ENCODE measurements at places on chromosomes 2 and 18. TPM values are rescaled to one million over a fixed set of nuclear protein-coding genes. Genes with fewer than 3 reads are reported as not detected.

Gene C2orf80
- polyA plus RNA-seq: not detected

Gene KCNE4
- not detected for polyA plus RNA-seq

Gene FAM136A
- 173 TPM for polyA plus RNA-seq

GRCh38 chr2:12819103-12819475 lies 102.4 kb downstream of the TRIB2 start:
- no peak for DNase-seq
- H3K4me3 ChIP-seq: no peak overlapping the region
- no peaks in the 10 kb centered on the region for H3K27me3 ChIP-seq
- H3K27ac ChIP-seq: no peak overlapping the region

Gene HOXD8
- polyA plus RNA-seq: not detected

- DNase-seq: no peak
- no peak overlapping the region for H3K4me3 ChIP-seq
- H3K36me3 ChIP-seq: no peaks in the 10 kb centered on the region
- no peaks in the 10 kb centered on the region for H3K27me3 ChIP-seq
- H3K27ac ChIP-seq: no peak overlapping the region
Observed at GRCh38 chr2:36441816-36442215, 86.2 kb downstream of the CRIM1 start.

Gene HOXD12
- not detected for polyA plus RNA-seq

- H3K27ac ChIP-seq: 0 out of 2 replicates have a peak overlapping the region, but pooled peaks have one; percentile 17
- H3K27me3 ChIP-seq: no peaks in the 10 kb centered on the region
- H3K36me3 ChIP-seq: no peaks in the 10 kb centered on the region
- no peak for DNase-seq
- peaks cover 21% of the 10 kb centered on the region for H3K4me1 ChIP-seq
- H3K4me3 ChIP-seq: no peak overlapping the region
Observed at GRCh38 chr2:197191940-197192322, 118.6 kb downstream of the ANKRD44 start.

GRCh38 chr2:19807866-19808265 lies 93.9 kb downstream of the TTC32 start:
- no peak overlapping the region for H3K4me3 ChIP-seq
- no peaks in the 10 kb centered on the region for H3K4me1 ChIP-seq
- H3K27me3 ChIP-seq: no peaks in the 10 kb centered on the region
- H3K36me3 ChIP-seq: no peaks in the 10 kb centered on the region

DNA sequence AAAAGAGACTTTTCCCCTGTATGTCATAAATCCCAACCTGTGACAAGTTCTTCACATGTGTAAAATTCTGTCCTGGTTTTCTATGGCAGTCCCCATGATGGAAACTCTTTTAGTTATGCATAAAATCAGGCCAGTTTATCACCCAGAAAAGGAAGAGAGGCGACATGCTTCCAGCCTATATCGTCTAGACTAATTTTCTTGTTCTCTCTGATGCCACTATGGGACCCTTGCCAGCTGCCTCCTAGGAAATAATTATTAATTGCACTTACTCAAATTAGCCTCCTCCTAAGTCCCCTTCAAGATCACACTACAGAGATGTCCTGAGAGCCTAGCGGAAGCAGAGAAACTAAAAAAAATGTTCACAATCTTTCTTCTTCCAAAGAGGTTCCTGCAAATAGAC lies 722.4 kb downstream of the NRXN1 start:
- H3K4me3 ChIP-seq: no peak overlapping the region
- DNase-seq: no peak
- H3K27ac ChIP-seq: no peak overlapping the region
- H3K4me1 ChIP-seq: no peaks in the 10 kb centered on the region
- H3K27me3 ChIP-seq: no peaks in the 10 kb centered on the region

- no peaks in the 10 kb centered on the region for H3K4me1 ChIP-seq
- H3K27me3 ChIP-seq: no peaks in the 10 kb centered on the region
- DNase-seq: no peak
- no peak overlapping the region for H3K27ac ChIP-seq
Observed at GRCh38 chr18:51988277-51988676, 351.7 kb upstream of the DCC start.

DNA sequence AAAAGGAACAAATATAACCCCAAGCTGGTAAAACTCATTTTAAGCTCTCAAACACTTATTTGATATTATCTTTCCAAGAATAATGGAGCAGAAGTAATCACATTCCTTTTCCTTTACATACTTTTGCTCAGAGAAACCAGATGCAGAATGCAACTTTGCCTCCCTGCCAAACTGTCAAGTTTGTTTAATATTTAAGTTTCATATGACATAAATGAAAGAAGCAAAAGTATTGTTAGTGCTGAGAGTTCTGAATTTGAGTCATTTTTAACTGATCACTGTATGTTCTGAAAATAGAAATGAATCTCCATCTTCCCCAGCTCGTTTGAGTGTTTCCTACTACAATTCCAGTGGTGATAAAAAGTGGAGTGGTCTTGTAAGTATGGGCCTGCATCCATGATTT lies 423.4 kb downstream of the PID1 start:
- no peaks in the 10 kb centered on the region for H3K36me3 ChIP-seq
- no peak overlapping the region for H3K4me3 ChIP-seq
- H3K4me1 ChIP-seq: no peaks in the 10 kb centered on the region
- H3K27ac ChIP-seq: no peak overlapping the region
- H3K27me3 ChIP-seq: no peaks in the 10 kb centered on the region

DNA sequence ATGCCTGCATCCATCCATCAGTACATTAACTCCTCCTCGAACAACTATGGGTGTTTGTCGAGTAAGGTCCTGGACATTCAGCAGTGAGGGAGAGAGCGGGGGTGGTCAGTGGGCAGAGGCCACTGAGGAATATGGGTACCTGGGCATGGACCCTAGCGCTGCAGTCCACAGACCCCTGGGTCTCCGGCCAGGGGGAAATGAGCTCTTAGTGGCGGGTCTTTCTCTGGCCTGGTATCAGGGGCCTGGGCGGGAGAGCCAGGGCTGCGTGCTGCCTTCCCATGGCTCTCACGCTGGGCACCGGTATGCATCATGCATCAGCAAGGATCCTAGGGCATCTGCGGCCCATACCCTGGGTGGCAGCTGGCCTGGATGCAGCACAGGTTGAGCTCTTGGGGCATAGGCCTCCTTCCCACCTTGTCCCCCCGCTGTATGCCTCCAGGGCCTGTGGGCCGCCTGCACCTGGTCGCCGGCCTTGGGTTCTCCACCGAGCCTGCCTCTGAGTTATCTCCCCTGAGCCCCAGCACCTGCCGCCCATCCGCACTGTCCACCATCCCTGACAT lies 1.3 kb upstream of the MOCOS start:
- no peak overlapping the region for H3K4me3 ChIP-seq
- no peak overlapping the region for H3K27ac ChIP-seq
- H3K27me3 ChIP-seq: no peaks in the 10 kb centered on the region

DNA sequence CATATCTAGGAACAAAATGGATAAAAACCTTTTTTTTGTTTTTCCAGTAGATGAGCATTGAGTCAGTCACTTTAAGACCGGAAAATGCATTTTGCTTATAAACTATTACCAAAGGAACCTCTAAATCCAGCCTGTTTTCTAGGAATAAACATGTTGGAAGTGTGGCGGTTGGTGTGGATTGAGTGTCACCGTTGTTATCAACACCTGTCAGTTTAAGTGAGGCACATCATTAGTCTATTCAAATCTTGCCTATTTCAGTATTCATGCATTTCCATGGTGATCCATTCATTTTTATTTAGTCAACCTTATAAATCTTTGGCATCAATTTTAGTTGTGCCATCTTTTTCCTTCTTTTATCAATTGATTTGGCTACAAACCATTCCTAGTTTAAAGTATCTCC lies 3.3 kb downstream of the KLHL29 start:
- no peak for DNase-seq
- H3K27me3 ChIP-seq: no peaks in the 10 kb centered on the region
- H3K36me3 ChIP-seq: no peaks in the 10 kb centered on the region
- peaks cover 4% of the 10 kb centered on the region for H3K4me1 ChIP-seq
- H3K4me3 ChIP-seq: no peak overlapping the region

Gene STARD6
- polyA plus RNA-seq: 0.53 TPM

DNA sequence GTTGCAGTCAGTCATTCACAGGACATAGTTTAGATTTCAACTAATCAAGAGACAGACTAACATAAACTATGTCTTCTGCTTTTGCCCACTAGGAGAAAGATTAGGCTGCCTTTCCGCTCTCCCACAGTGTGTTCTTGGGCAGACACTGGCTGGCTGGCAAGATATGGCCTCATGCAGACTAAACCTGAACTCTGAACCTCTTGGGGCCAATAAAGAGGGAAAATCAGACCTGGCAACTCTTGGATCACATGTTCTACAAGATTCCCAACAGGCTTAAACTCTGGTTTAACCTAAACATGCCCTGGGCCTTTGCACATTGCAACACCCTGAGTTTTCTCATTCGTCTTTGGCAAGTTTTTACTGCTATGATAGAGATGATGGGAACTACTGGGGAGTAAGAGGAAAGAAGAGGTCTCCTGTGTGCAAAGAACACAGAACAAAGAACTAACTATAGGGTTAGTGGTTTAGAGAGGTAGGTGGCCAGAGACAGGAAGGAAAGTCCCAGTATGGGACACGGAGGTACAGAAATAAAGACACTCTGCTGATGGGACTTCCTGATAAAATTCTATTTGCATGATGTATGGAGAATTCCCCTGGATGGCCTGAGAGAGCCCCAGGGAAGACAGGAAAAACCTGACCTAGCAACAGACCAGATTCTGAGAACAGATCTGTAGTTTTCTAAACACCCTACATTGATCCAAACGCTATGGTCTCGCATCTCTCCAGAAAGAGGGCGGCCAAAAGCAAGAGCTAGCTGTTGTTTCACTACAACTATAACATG lies 2.0 kb upstream of the ATRAID start:
- peak overlapping the region; percentile 29 for H3K4me3 ChIP-seq
- DNase-seq: no peak
- H3K36me3 ChIP-seq: peaks cover 11% of the 10 kb centered on the region
- no peaks in the 10 kb centered on the region for H3K27me3 ChIP-seq

DNA sequence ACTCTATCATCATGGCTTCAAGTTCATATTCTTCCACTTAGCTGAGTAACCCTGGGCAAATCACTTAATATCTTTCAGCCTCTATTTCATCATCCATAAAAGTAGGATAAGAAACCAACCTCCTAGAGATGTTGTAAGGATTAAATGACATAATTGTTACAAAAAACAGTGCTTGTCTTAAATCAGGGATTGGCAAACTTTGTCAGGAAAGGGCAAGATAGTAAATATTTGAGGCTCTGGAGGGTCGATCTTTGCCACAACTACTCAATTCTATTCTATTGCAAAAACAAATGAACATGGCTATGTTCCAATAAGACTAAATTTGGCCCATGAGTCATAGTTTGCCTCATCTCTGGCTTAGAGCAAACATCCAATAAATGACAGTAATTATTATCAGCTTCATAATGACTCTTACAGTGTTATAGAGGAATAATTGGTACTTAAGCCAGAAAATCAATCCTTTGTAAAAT lies 184.7 kb downstream of the SATB2 start:
- H3K4me1 ChIP-seq: no peaks in the 10 kb centered on the region
- no peaks in the 10 kb centered on the region for H3K27me3 ChIP-seq
- no peaks in the 10 kb centered on the region for H3K36me3 ChIP-seq
- H3K27ac ChIP-seq: no peak overlapping the region

GRCh38 chr2:109213646-109214433 lies 84.8 kb downstream of the SH3RF3 start:
- DNase-seq: peak; percentile 82
- no peak overlapping the region for H3K27ac ChIP-seq
- H3K4me1 ChIP-seq: peaks cover 39% of the 10 kb centered on the region
- no peaks in the 10 kb centered on the region for H3K36me3 ChIP-seq
- H3K4me3 ChIP-seq: no peak overlapping the region

- no peaks in the 10 kb centered on the region for H3K27me3 ChIP-seq
- DNase-seq: no peak
- no peaks in the 10 kb centered on the region for H3K36me3 ChIP-seq
- H3K4me3 ChIP-seq: no peak overlapping the region
- H3K27ac ChIP-seq: no peak overlapping the region
- H3K4me1 ChIP-seq: no peaks in the 10 kb centered on the region
Observed at GRCh38 chr18:715626-716025, 3.2 kb upstream of the ENOSF1 start.

DNA sequence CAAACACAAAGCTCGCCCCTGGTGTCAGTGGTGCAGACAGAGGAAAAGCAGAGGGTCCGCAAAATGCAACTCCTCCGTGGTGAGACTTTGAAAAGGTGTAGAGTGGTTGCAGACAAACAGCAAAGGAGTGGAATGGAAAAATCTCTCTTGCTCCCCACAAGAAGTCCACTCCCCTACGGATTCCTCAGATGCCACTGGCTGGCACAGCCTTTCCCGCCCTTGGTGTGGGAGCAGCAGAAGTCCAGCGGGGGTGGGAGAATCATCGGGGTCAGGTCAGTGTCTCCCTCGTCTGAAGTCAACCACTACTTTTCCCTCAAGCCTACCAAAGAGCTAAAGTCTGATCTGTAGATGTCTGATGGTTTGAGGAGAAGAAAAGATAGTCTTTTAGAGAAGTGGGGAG lies 22.3 kb upstream of the B3GNT7 start:
- no peak overlapping the region for H3K27ac ChIP-seq
- no peaks in the 10 kb centered on the region for H3K36me3 ChIP-seq
- H3K4me1 ChIP-seq: no peaks in the 10 kb centered on the region
- no peak overlapping the region for H3K4me3 ChIP-seq

- no peaks in the 10 kb centered on the region for H3K36me3 ChIP-seq
- H3K4me1 ChIP-seq: no peaks in the 10 kb centered on the region
- H3K27ac ChIP-seq: no peak overlapping the region
- H3K4me3 ChIP-seq: no peak overlapping the region
- H3K27me3 ChIP-seq: no peaks in the 10 kb centered on the region
- no peak for DNase-seq
Observed at GRCh38 chr18:61608316-61608715, 275.1 kb downstream of the CDH20 start.

GRCh38 chr2:24788816-24789215 lies 4.4 kb downstream of the PTRHD1 start:
- H3K27ac ChIP-seq: no peak overlapping the region
- no peak overlapping the region for H3K4me3 ChIP-seq
- no peaks in the 10 kb centered on the region for H3K27me3 ChIP-seq
- no peak for DNase-seq
- peaks cover 10% of the 10 kb centered on the region for H3K4me1 ChIP-seq

Gene SRD5A2
- polyA plus RNA-seq: not detected

DNA sequence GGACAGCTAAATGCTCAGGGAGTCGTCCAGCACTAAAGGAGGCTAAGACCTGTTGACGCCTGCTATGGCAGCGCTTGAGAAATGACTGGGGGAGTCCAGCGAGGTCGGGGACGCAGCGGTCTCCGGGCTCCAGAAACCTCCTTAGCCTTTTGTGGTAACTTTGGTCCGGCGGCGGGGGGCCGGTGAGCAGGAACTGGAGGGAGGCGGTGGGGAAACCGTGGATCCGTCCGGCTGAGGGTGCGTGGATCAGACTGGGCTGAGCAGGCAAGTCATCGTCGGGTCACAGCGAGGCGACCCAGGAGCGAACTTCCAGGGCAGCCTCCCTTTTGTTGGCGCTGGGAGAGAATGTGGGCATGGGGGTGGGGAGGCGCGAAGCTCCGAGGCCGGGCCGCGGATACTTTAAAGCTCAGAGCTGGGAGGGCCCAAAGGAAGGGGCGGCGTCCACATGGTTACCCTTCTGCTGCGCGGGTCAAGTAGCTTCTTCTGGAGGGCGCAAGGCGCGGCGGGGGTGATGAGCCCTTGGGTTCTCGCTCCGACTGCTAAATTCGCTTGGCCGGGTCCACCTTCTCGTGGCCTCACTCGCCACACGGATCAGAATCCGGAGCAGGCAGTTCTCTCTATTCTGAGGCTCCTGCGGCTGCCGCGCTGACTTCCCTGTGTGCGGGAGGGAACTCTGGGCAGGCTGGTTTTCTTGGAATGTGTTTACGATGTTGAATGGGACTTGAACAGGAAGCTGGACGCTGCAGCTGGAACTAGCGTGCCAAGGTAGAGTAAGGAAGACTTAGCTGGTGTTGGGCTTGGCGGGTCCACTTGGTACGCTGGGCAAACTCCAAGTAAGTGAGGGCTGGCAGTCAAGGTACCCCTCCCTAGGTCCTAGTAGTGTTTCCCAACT lies 920 bp downstream of the GULP1 start:
- H3K36me3 ChIP-seq: no peaks in the 10 kb centered on the region
- H3K4me3 ChIP-seq: no peak overlapping the region
- H3K4me1 ChIP-seq: no peaks in the 10 kb centered on the region
- no peak overlapping the region for H3K27ac ChIP-seq
